ENCODE measurements at places on chromosomes 6 and 20.
A peak's percentile ranks its signal among the peaks of the same experiment; 100 is the strongest.

DNA sequence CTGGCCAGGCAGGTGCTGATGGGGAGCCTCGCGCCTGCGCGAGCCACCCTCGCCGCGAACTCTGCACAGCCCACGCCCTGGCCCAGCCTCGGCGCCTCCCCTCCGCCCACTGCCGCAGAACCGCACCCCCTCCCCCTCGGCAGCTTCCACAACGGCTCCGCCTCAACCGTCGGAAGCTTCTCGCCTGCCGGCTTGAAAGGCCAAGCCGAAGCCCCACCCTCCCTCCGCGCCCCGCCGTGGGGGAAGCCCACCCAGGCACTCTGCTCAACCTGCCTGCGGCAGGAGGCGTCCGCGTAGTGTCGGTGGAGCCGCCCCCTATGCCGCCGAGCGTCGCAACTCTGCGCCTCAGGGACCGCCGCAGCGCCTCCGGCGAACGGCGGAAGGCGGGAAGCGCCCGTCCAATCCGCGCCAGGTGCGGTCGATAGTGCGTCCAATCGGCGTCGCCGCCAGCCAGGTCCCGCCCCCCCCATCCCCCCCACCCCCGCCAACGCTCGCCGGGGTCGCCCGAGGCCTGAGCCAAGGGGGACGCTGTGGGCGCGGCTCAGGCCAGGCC is at the start of gene SYCP2:
Gene SYCP2, minus strand, starts transcription at position 342 of the 553 bp plus-strand sequence. CDS start 11,224 bp downstream, outside the sequence.
- DNase-seq, result no peak

GRCh38 chr6:156175971-156176421 is 601.2 kb upstream of the ARID1B start:
- DNase-seq, result no peak

DNA sequence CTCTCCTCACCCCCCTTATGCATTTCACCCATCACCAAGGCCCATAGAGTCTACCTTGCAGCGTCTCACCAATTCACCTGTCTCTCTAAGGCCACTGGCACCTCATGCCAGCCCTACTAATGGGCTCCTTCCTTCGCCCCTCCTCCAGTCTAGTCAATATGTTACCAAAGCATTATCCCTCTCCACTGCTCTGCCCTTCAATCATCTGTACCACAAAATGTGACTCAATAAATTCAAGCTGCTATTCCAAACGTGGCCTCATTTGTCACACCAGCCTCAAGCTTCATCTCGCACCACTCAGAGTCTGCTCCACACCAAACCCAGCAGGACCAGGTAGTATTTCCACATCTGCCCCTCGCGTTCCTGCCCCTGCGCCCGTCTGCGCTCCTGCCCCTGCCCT is 21.8 kb upstream of the RPS6KA2 start:
- no peak for DNase-seq

- DNase-seq, result no peak
These were observed 41.0 kb downstream of the ZMYND8 start for GRCh38 chr20:47315339-47316056.

- no peak for DNase-seq
These were observed 445.8 kb upstream of the JAG1 start for GRCh38 chr20:11119573-11119972.

- no peak for DNase-seq
These were observed 35.2 kb upstream of the MRGBP start for GRCh38 chr20:62760856-62761758.

- DNase-seq, result no peak
These were observed at the start of gene BEND3 for GRCh38 chr6:107114926-107115694. TSS of gene BEND3 (minus strand) at chr6:107115515. CDS start at chr6:107099285, 16,230 bp downstream.

- no peak for DNase-seq
These were observed 120.7 kb downstream of the EDN3 start for GRCh38 chr20:59421089-59421488.

DNA sequence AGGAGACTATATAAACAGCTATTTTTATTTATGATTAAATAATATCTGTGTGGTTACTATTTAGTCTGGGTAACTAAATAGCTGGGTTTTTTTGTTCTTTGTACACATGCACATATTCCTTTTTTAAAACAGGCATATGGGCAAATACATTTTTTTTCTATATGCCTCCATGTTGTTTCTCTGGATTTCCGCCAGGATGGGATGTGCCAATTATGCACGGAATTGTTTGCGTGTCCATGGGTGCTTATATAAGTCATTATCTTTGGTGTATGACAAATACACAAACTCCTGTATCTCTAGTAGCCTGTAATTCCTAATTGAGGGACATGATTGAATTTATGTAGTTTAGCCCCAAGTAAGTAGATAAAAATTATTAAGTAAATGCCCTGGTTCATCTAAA is 226.9 kb downstream of the BCKDHB start:
- DNase-seq, result no peak

DNA sequence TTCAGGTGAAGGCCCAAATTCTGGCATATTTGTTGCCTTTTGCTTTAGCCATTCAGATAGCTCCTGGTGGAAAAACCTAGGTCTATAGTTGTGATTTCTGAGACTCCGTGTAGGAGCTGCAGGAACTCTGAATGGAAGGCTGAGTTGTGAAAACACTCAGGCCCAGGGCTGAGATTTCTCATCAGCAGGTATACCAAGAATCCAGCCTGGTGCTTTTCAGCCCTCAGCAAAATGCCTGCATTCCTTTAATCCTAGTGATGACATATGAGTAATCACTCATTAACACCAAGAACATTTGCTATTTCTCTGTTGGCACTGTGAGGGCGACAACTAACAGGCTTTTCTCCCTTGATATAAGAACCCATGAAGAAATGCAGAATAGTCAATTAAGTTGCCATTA is 546.1 kb upstream of the MAN1A1 start:
- no peak for DNase-seq

DNA sequence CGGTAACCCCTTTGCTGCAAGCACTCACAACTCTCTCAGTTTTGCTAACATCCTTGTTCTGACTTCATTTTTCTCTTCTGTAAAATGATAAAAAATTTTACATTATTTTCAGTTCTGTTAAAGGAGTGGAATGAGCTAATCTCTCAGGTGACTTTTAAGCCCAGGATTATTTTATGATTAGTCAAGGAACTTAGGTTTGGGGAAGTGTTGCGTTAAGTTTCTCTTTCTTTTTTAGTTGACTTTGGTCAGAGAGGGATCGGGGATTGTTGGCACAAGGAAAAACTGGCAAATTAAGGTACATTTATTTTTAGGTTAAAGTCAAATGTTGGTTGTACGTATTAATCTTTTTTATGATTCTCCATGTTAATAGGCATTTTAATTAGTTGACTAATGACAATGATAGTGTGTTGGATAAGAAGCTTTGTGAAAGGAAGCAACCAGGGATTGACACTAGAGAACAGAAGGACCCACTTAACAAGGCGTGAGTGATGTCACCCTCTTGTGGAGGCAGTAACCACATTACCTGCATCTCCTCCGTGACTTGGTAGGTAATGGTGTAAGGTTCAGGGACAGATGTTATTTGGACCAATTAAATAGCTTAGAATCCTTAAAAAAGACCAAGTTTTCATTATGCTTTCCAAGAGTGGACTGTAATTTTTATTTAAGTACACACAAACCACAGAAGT is 31.6 kb downstream of the CD83 start:
- DNase-seq, result no peak

GRCh38 chr20:9154464-9155024 is 85.7 kb downstream of the PLCB4 start:
- DNase-seq, result no peak

DNA sequence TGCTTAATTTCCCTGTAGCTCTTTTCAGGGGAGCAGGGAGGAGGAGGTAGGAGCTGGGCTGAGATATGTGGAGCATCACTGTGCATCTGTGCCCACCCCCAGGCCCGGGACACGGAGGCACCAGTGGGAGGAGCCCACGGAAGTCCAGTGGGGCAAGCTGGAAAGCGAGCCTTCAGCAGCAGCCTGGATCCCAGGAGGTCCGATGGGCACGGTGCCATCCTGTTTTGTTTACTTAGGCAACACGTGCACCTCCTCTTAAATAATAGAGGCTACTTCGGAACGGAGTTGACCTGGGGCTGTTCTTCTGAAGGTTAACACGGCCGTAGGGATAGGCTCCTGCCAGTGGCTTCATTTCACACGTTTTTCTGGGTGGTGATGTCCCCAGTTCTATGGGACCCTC is 51.6 kb downstream of the CDH4 start:
- DNase-seq, result no peak

DNA sequence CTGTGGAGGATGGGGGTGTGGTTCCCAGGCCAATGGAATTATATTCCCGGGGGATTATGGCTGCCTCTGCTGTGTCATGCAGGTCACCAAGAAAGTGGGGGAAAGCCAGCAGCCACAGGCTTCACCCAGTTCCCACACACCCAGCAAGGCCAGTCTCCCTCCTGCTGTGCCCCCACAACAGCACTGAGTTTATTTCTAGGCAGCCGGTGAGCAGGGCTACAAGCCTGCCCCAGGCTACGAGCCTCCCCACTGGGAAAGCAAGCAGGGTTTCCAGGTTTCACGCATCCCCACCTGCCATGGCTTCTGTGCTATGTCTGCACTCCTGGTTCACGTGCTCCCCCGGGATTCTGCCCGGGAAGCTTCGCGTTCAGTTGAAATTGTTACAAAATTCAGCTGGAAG is 72.6 kb downstream of the ERMARD start:
- no peak for DNase-seq

- no peak for DNase-seq
These were observed 123.9 kb downstream of the INSM1 start for GRCh38 chr20:20491784-20492264.

DNA sequence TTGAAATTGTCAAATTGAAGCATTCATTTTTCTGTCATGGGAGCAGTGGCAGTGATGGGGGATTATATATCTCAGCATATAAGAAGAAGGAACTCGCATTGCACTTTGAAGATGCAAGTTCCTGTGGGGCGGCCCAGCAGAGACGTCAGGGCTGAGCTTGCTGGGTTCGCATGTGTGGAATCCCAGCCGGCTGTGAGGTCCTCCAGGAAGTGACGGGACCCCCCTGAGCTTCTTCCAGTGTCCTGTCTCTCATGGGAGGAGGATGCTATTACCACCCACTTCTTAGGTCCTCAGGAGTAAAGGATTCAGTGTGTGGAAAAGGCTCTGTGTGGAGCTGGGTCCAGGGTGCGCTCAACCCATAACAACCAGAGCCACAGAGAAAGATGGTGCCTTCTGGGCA is 201.2 kb downstream of the CDH4 start:
- DNase-seq, result no peak

DNA sequence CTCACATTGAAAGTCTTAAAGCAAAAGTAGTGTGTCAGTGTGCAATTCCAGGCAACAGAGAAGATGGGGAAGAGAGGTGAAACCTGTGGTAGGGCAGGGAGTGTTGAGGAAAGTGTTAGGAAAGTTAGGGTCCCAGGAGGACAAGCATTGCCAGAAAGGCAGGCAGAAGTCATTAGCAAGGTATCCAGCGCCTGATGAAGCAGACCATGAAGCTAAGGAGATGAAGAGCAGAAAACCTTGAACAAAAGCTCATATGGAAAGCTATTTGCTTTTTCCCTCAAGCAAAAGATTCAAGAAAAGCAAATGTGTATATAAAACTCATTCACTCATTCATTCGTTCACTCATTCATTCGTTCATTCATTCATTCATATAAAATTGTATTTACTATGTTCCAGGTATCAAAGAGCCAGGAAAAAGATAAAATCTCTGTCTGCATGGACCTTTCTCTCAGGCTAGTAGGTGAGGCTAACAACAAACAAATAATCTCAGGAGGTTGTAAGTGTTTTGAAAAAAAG is 96.5 kb downstream of the ELOVL5 start:
- no peak for DNase-seq

GRCh38 chr6:71544028-71544427 is 255.4 kb downstream of the OGFRL1 start:
- DNase-seq, result no peak

DNA sequence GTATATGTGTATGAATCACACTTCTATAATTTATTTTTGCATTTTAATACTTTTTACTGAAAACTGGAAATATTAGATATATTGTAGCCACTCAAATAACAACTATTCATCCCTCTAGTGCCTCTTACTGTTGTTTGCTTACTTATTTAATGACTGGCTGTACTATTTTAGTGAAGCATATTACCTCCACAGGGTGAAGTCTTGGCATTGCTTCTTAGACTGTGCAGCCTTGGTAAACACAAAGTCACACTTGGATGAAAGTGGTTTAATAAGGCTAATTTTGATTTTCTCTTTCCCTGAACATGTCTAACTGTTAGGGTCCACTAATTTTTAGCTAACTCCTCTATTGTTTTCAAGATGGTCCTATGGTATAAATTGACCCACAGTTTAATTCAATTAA is 1043.2 kb upstream of the ADGRB3 start:
- no peak for DNase-seq

- DNase-seq, result no peak
These were observed 36.4 kb downstream of the HLA-DPB1 start for GRCh38 chr6:33112148-33112547.

- no peak for DNase-seq
These were observed 201.7 kb downstream of the CLIC5 start for GRCh38 chr6:45813943-45814342.

DNA sequence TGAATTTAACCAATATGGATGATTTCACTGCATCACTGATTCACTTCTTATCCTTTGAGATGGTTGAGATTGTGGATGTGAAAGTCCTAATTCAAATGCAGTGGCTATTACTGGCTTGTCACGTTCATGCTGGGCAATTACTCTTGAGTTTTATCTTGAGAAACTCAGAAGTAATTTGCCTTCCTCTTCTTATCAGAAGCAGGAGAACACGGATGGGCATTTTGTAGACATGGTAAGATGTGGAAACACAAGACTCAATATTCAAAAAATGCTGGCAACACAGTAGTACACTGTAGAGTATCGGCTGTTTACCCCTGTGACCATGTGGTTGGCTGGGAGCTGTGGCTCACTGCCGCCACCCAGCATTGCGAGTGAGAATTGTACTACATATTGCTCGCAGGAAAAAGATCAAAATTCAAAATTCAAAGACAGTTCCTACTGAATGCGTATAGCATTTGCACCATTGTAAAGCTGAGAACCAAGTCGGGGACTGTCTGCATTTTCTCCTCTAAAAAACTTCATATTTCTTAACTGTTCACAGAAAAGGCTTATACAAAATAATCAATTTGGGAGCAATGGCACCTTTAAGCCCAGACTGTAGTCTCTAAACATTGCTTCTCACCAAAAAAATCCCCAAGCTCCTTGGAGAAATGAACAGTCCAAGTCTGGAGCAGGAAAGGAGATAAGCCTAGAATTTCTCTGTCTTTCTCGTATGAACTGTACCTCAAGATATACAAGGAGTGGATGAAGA is 61.9 kb upstream of the ELOVL5 start:
- peak; percentile 23 for DNase-seq

GRCh38 chr6:42988486-42989020 is 4.2 kb downstream of the PPP2R5D start:
- DNase-seq, result no peak

- DNase-seq, result no peak
These were observed 48.2 kb downstream of the PLG start for GRCh38 chr6:160750276-160750689.

- DNase-seq, result no peak
These were observed 8.7 kb upstream of the DSP start for GRCh38 chr6:7532821-7533220.

- DNase-seq, result no peak
These were observed 64.7 kb downstream of the KCNS1 start for GRCh38 chr20:45036044-45036755.

- DNase-seq, result no peak
These were observed 134.8 kb downstream of the DTNBP1 start for GRCh38 chr6:15527838-15528617.
